ENCODE measurements at places on chromosomes 2 and 18.

- no peak for DNase-seq
Measured at GRCh38 chr18:36028859-36029258, 38.5 kb downstream of the RPRD1A start.

DNA sequence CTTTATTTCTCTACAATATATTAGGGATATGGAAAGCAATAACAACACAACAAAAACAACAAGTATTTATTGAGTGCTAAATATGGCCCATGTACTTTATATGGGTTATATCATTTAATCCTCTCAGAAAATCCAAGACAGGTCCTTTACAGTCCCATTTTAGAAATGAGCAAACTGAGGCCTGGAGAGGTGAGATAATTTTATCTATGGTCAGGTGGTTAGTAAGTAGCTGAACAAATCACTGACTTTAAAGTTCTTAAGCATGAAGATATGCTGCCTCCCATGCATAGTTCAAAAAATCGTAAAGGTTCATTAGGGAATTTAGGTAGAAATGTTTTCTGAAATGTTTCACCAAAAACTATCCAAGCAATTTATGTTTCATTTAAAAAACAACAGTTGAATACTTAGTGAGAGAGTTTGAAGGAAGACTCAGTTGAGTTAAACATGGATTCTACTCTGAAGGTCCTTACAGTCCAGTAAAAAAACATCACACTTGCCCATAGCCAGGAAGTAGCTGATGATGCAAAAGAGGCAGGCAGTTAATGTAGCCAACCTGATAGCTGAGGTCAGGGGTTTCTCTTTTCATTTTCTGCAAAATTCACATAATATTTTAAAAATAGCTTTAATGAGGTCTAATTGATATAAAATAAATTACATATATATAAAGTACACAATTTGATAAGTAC is 7.6 kb upstream of the NFE2L2 start:
- no peak for DNase-seq

- DNase-seq = no peak
Measured at GRCh38 chr18:11784674-11785304, 66.4 kb upstream of the CHMP1B start.

DNA sequence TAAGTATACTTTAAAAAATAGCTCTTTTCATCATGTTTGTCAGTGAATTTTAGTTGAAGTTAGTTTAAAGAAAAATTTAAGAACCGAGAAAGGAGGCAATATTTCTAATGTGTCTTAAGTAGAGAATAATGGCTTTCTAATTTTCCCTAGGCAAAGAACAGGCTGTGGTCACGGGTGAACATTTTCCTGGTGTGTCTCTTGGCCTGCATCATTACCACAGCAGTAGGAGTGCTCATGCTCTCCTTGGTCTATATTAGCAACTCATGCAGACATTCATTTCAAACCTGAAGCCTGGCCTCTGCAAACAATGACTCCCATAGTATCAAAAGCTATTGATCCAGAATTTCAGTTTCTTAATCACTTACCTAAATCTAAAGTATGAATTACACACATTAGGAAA is 57.4 kb downstream of the C18orf54 start:
- DNase-seq = no peak

- no peak for DNase-seq
Measured at GRCh38 chr18:60746491-60746890, 373.9 kb upstream of the MC4R start.

- DNase-seq = no peak
Measured at GRCh38 chr18:5756823-5757222, 138.5 kb downstream of the TMEM200C start.

DNA sequence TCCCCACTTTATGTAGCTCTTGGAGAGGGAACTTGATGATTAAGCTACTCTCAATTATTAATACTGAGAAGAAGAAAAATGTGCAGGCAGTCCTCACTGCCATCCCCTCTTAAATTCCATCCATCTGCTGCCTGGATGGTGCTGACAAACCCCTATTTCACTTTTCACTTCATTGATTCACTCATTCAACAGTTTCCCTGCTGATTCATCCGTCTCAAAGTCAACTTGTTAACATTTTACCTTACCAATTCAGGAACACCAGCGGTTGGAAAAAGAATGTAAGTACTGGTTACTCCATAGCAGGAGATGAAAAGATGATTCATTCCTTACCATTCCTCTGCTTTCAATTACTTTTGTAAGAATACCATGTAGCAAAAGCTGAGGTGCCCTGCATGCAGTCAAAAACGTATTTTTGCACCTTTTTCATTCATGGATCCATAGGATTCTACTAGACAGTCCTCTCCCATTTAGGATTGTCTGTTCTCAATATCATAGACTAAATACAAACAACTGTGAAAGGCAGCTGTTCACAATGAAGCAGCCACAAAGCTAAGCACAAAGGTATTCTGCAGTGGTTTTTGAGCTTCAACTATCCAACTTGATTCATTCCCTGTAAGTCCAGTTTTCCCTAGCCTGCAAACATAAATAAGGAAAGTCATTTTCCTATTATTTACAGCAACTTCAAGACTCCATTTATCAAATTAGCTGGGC is 262.0 kb downstream of the MREG start:
- no peak for DNase-seq

DNA sequence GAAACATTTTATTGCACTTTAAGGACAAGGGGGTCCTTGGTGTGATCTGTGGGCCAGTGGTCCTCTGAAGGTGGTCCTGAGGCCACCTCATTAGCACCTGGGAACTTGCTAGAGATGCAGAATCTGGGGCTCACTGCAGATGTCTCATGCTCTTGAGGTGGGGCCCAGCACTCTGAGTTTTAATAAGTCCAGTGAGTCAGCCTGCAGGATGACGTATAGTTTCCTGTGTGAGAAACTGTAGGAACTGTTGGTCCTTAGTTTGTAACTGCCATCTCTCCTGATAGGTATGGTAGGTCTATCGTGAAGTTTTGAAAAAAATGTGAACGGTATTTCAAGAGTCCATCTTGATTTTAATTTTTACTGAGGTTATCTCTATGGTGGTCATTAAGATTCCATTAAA is 2.8 kb downstream of the TRPM8 start:
- no peak for DNase-seq
